NCI-H2171 (cell line): ENCODE measurements at places on chromosomes 3 and 15.
A peak's percentile ranks its signal among the peaks of the same experiment; 100 is the strongest.

GRCh38 chr3:88090681-88091080 is 31.6 kb downstream of the ZNF654 start:
- no peak for DNase-seq

GRCh38 chr15:90901175-90902039 is 1.7 kb upstream of the MAN2A2 start:
- no peak for DNase-seq

DNA sequence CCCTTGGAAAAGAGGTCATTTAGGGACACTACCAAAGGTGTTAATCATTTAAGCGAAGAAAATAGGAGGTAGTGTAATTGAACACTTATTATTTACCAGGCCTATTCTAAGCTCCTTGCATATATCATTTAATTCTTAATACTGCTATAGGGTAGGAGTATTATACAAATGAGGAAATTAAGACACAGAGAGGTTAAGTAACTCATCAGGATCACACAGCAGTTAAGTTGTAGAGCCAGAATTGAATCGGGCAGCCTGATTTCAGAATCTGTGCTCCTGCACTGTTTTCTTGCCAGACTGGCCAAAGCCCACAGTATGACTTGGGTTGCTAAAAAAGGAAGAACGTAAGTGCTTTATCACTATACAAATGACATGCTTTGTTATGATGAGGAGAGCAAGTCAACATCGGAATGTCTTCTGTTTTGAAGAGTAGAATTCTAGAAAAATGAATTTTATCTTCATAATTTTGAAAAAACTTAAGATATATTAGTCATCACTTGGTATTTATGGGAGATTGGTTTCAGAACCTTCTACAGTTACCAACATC is 31.4 kb downstream of the HPS3 start:
- DNase-seq, result no peak

DNA sequence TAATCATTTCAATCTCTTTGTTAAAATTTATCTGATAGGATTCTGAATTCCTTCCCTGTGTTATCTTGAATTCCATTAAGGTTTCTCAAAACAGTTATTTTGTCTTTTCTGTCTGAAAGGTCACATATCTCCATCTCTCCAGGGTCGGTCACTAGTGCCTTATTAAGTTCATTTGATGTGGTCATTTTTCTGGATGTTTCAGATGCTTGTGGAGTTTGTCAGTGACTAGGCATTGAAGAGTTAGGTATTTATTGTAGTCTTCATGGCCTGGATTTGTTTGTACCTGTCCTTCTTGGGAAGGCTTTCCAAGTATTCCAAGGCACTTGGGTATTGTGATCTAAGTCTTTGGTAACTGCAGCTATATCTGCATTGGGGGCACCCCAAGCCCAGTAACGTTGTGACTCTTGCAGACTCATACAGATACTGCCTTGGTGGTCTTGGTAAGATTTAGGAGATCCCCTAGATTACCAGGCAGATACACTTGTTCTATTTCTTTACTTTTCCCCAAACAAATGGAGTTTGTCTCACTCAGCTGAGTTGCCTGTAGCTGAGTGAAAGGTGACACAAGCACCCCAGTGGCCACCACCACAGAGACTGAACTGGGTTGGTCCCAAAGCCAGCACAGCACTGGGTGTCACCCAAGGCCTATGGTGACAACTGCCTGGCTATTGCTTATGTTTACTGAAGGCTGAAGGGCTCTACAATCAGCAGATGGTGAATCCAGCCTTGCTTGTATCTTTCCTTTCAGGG is 18.9 kb upstream of the SLC27A2 start:
- DNase-seq, result no peak

DNA sequence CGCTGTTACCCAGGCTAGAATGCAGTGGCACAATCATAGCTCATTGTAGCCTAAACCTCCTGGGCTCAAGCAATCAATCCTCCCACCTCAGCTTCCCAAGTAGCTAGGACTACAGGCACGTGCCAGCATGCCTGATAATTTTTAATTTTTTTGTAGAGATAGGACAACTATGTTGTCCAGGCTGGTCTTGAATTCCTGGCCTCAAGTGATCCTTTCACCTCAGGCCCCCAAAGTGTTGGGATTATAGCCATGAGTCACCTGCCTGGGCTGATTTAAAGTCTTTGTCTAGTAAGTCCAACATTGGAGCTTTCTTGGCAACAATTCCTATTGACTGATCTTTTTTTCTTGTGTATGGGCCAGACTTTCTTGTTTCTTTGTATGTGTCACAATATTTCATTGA is 28.1 kb downstream of the SPINK8 start:
- no peak for DNase-seq

DNA sequence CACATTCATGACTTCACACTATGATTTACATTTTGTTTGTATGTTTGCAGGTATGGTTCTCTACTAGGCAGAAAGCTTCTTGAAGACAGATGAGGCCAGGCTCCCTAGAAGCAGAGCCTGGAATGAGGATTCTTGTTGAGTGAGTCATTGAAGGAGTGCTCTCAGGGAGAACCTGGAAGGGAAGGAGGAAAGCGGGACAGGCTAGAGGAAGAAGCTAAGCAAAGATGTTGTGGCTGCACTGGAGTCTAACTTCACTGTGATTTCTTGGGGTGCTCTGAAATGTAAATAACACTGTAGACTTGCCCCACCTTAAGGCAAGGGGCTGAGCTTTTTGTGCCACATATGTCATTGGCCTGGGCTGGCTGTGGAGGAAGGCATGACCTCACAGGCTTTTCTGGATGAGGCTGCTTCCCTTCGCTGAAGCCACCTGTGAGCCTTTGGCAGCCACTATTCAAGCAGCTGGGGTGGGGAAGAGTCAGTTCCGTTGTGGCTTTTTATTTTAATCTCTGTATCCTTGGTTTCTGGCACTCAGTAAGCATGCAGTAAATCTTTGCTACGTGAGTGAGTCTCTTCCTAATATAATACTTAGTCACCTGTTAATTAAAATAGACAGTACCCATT is 307.3 kb downstream of the SV2B start:
- DNase-seq, result peak; percentile 40

- DNase-seq, result no peak
These were observed 28.9 kb upstream of the OCA2 start for GRCh38 chr15:28128031-28128430.

DNA sequence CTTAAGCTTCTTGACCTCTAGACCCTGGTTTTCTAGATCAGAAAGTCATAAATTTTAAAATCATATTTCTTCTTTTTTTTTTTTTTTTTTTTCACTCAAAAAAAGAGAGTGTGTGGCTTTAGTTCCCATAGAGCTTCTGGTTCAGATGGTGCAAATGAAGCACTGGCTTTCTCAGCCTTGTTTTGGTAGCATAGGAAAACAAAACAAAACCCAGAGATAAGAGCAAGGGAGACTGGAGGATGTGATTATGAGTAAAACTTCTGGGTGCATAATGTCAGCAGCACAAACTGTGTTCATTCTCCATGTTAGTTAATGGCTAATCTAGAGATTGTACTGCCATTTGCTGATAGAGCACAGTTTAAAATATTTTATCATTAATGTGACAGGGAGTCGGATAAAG is 55.4 kb downstream of the RARB start:
- DNase-seq, result no peak

- no peak for DNase-seq
These were observed 143.5 kb upstream of the TPM1 start for GRCh38 chr15:62899090-62899493.

DNA sequence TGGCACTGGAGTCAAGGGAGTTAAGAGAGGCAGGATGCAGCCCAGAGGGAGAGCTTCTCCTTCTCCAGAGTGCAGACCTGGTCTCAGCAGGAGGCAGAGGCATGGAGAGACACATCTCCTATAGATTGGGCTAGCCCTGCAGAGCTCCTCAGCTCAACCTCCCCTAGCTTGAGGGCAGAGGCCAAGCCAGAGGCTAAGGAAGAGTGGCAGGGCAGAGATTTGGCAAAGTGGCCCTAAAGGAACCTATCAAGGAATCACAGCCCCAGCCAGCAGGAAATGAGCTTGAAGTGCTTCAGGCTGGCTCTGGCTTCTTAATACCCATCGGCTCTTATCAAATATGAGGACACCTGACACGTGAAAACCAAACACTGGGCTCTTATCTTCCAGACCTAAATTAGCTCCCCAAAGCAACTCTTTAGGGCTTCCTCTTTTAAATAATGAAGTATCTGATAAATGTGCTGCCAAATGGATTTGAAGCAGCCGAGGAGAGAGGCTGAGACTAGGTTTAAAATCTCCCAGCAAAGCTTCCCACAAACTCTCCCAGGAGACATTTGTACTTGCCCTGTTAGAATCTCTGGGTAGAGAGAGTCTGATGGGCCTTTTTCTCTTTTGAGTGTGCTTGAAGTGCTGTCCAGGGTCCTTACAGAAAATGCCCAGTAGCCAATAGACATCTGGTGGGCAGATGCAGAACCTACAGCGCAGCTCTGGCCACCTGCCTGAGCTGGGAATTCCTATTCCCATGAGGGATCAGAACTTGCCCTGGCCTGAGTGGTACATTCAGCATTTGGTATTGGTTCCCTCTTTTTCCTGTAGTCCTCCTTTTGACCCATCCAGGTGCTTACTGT is 271.4 kb downstream of the CLSTN2 start:
- DNase-seq, result no peak
